ENCODE measurements at places on chromosomes 2 and 18.
A peak's percentile ranks its signal among the peaks of the same experiment; 100 is the strongest.

- DNase-seq: no peak
Observed at GRCh38 chr18:45034179-45034578, 353.5 kb downstream of the SETBP1 start.

DNA sequence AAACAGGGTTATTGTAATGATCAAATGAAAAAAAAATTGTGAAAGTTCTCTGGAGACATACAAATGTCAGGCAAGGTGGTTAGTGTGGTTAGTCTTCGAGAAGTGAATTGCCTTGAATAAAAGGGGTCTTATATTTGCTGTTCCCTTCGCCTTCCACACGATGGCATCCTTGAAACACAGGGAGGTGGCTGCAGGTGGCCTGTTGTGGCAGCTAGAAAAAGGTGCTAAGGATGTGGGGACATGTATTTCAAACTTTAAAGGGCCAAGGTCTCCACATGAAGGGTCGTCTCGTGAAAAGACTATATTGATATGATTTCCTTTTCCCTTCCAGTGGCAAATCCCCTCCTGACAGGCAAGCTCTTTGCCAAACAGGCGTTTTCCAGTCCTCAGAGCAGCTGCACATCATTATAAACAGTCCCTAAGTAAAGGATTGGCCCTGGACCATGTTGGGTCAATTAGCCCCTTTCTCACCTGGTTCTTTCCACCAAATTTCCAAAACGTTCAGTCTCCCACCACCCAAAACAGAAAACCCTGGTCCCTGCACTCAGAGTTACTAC, 68.5 kb downstream of the COPS8 start:
- DNase-seq: peak; percentile 42

DNA sequence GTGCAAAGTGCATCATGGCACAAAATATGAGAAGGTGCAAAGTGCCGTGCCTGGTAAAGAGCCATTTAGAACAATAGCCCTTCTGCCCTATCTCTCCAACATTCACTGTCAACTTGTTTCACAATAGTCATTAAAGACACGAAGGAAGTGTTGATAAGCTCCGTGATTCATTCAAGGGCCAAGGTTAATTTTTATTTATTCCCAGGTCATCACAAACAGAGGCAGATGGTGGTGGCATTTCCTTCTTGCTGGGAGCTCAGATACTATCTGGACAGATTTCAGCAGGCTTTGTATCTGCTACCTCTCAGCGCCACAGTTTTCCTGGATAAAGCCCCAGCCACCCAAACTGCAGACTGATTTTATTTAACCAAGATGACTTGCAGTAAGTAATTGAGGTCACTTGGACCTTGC, 309.3 kb downstream of the ZNF521 start:
- no peak for DNase-seq

- DNase-seq: no peak
Observed at GRCh38 chr2:45285311-45285710, 276.1 kb upstream of the SIX2 start.

DNA sequence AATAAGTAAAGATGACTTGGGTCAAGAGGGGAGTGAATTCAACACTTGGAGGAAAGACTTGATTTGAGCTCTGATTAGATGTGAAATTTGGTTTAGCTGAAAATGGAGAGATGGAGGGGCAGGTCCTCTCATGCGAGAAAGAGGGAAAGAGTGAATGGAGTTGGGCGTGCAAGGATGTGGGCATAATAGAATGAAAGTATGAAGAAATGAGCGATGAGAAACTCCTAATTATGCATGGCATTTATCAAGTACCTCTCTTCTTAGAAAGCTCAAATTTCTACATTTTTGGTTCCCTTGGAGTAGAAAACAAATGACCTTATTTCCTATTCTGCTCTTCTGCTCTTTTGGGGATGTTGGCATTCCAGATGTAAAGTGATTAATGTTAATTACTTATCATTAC, 161.5 kb downstream of the PHLPP1 start:
- no peak for DNase-seq

DNA sequence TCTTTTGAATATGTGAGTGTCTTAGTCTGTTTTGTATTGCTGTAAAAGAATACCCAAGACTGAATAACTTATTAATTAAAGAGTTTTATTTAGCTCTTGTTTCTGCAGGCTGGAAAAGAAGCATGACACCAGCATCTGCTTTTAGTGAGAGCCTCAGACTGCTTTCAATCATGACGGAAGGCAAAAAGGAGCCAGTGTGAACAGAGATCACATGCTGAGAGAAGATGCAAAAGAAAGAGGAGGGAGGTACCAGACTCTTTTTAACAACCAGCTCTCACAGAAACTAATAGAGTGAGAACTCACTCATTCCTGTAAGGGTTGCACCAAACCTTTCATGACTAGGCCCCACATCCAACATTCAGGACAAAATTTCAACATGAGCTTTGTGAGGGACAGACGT, 101.6 kb upstream of the HNMT start:
- no peak for DNase-seq

- DNase-seq: no peak
Observed at GRCh38 chr2:215110918-215111317, 27.5 kb downstream of the ABCA12 start.

GRCh38 chr18:24054130-24054529, 39.6 kb downstream of the TTC39C start:
- no peak for DNase-seq

- no peak for DNase-seq
Observed at GRCh38 chr2:42229949-42230348, 60.8 kb downstream of the EML4 start.

GRCh38 chr2:13996527-13996926, 636.0 kb upstream of the LRATD1 start:
- DNase-seq: no peak

- no peak for DNase-seq
Observed at GRCh38 chr2:201931475-201931874, 102.2 kb upstream of the FZD7 start.

GRCh38 chr2:48568547-48568946, 38.6 kb downstream of the STON1 start:
- DNase-seq: no peak

GRCh38 chr18:22683196-22683676, 249.9 kb upstream of the RBBP8 start:
- DNase-seq: no peak

- no peak for DNase-seq
Observed at GRCh38 chr2:224136396-224136795, 97.3 kb upstream of the SERPINE2 start.

DNA sequence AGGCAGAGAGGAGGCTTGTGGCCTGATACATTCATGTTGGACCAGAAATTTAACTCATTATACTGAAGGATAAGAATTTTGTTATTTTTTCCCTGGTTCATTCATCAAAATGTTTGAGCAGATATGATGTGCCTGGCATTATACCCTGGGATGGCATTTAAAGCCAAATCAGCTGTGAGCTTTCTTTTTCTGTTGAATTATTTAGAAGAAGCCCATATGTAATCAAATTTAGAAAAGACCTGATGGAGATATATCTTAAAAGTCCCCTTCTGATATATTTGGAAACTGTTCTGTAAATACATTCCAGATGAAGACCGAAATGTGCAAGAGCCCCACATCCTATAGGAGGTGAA, 743.1 kb upstream of the HS6ST1 start:
- DNase-seq: no peak

GRCh38 chr18:32450026-32450691, 20.5 kb downstream of the GAREM1 start:
- DNase-seq: no peak

GRCh38 chr18:456361-457139, 44.0 kb downstream of the COLEC12 start:
- no peak for DNase-seq

DNA sequence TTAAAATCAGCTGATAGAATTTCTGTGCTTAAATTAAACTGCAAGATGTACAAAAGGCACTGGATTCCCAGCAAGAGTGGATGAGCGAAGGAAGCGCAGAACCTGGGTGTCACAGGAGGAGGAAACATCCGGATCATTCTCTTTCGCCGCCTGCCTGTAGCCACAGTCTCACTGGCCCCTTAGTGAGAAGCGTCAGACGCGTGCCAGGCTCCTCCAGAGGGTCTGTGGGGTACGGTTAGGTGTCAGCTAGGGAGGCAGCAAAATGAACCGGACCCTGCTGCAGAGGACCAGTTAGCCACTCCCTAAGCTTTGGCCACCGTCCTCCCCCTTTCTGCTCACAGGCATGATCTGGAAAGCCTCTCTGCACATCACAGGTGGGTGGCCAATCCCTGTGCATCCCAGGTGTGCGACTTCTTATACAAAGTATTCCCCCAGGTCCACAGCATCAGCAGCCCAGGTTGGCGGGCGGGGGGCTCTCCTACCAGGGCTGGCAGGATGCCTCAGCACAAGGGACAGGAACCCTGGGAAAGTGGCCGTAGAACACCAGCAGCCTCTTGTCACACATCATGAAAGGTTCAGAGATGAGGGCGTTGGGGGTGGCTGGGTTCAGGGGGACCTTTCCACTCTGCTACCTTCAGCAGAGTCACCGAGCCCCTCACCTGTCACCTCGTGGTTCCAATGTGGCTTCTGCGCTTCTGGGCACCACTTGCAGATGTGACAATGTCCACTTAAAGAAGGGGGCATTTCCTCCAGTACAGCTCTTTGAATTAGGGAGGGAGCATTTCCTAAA, 61.1 kb upstream of the SLC66A3 start:
- no peak for DNase-seq

- no peak for DNase-seq
Observed at GRCh38 chr2:31962757-31963361, 47.9 kb downstream of the MEMO1 start.

DNA sequence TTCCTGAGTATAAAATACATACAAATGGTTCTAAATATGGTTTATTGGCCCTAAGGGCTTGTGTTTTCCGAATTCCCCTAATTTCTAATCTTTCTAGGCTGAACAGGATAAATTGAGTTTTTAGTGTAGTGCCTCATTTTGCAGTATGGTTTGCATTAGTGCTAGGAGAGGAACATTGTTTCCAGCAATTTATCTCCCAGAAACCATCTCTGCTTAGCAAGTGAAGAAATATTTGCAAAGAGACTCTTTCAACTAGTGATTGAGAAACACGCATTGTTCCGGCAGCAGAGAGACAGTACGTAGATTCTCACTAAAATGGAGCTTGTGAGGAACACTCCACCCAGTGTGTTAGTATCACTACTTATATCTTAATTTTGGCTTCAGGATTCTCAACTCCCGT, 177.8 kb upstream of the EPAS1 start:
- DNase-seq: no peak

GRCh38 chr2:53475321-53475720, 292.3 kb upstream of the CHAC2 start:
- DNase-seq: no peak

DNA sequence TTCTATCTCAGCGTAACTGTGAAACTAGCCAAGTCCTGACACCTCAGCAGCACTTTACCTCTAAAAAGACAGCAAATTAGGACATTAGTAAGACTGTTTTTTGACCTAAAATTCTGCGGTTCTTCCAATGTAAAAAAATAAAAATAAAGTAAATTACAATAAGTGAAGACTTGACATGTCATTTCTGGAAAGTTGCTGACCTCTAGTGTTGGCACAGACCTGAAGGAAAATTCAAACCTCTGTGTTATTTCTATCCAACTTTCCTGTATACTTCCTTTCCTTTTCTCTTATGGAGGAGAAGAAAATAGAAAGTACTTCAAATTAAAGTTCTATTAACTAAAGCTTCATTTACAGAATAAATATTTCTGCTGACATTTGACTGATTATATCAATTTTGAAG, 110.6 kb downstream of the TMEM182 start:
- no peak for DNase-seq

DNA sequence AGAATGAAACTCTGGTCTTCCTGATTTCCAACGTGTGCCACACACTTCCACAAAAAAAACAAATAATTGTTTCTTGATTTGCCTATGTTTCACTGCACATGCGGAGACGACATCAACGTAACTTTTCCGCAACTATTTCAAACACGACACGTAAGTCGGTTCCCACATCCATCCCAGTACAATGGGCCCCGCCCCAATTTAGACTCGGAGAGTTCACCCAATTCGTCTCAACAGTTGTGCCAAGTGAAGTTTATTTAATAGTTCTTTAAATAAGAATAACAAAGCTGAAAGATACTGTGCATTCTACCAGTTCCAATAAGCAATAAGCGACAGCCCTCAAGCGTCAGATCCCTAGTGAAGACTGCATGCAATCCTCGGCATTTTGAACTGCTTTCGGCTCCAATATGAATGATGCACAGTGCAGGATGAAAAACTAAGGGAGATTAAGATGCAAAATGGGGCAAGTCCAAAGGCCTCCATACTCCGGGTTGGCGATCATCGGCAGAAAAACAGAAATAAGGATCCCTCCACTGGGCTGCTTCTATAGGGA, 664 bp downstream of the CCT4 start:
- peak; percentile 11 for DNase-seq

DNA sequence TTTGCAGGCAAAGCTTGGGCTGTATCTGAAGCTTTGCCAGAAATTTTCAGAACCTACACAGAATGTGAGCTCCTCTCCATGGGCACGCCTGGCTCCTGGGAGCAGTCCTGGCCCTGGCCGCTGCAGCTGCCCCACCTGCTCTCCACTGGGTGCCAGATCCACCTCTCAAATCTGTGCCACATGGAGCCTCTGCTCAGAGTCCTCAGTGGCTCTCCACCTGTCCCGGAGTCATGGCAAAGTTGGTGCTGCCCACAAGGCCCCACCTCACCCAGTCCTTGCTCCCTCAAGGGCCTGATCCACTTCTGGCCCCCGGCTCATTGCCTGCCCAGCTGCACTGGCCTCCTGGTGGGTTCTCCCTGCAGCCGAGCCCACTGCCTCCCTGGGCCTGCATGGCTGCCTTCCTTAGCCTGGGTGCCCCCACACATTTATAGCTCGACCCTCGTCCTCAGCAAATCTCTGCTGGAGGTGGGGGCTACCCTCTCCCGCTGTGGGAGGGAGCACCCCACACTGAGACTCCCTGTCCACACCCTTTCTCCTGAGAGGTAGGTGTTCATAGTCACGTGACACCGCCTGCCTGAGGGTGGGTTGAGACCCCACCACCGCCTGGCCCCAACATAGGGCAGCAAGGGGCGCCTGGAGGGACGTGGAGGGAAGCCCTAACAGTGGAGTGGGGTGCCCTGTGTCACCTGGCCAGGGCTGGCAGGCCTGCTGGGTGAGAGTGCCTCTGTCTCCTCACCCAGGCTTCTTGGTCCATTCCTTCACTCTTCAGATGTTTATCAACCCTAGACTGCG, 224.1 kb downstream of the SH3RF3 start:
- no peak for DNase-seq

DNA sequence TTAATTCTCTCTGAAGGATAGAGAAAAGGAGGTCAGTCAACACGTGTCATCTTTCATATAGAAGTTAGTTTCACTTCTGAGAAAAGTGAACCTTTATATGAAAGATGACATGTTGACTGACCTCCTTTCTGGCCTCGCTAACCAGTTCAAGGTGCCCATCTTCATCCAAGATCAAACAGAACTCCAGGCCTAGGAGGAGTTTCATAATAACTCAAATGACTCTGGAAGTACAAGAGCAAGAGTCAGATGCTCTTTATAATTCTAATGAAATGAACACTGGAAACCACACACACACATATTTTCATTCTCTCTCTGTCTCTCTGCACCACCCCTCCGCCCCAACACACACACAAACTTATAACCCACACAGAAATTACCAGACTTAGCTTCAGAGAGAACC, 16.3 kb downstream of the ANKRD44 start:
- DNase-seq: no peak

GRCh38 chr2:55223958-55224760, 7.9 kb downstream of the CLHC1 start:
- DNase-seq: peak; percentile 9

Data from CD4-positive, alpha-beta T cell (primary cell).